ENCODE measurements at places on chromosomes 3 and 15.

DNA sequence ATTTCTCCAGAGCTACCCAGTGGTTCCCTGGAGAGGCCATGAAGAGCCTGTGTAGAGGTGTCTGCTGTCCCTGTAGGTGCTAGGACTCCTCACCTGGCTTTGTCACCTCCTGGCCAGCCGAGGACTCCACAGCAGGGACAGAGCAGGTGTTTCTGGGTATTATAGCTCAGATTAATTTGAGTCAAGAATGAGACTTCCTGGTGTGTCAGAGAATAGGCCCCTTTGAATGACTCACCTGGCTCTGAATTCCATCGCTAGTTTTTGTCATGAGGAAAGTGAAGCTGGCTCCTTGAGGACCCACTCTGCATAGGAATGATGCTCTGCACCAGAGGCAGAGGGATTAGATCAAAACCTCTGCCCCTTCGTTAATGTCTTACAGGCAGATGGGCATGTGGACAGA lies 167.5 kb upstream of the TOPAZ1 start:
- DNase-seq, result no peak

DNA sequence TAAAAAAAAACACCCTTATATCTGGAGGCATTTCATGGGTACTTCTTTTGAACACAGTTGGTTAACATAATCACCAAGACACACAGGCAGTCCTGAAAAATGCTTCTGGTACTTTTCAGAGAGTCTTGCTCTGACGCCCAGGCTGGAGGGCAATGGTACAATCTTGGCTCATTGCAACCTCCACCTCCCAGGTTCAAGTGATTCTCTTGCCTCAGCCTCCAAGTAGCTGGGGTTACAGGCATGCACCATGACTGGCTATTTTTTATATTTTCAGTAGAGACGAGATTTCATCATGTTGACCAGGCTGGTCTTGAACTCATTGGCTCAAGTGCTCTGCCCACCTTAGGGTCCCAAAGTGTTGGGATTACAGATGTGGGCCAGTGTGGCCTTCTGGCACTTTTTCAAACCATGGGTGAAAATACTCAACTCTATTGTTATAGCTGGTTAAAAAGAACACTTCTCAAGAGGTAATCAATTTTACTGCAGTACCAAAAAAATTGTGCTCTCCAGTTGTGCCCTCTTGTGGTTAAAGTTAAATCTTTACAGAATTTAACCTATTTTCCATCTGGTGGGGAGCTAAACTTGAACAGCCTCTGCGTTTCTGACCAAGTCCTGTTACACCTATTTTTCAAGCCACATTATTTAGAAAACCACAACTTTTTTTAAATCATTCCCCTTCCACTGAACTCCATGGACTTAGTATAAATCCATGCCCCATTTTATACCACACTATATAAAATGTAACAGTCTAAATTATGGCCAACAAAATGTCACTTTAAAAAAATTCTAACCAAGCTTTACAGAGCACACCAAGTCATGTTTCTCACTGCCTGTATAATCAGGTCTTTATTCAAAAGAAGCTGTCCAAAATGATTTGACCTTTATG lies 1.2 kb upstream of the SNAPC5 start:
- no peak for DNase-seq

DNA sequence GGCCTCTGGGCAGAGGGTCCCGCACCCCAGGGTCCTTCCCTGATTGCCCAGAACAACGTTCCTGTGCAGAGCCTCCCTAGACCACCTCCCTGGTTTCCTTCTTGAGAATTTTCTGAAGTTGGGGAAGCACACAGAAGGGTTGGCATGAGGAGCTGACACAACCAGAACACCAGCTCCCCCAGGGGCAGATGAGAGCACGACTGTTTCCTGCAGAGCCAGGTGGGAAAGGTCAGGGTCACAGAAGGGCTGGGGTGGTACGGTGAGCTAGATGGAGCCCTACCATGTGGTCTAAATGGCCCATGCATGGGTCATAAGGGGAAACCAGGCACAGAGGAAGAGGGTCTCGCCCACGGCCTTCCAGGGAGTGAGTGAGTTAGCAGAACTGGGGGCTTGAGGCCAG lies 10.4 kb downstream of the PPCDC start:
- DNase-seq, result no peak

DNA sequence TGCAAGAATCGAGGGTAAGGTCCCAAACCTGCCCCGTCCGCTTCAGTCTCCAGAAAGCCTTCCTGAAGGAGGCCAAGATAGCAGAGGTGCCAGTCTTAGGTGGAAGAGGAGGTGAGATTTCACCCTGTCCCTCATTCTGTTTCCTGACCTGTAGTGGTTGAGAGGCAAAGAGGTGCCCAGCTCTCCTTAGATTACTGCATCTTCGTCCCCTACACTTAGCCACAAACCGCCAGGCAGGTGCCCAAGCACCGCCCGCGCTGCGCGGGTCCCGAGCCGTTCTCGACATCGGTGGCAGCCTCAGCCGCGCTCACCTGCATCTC lies 23.8 kb upstream of the POLG start:
- no peak for DNase-seq

DNA sequence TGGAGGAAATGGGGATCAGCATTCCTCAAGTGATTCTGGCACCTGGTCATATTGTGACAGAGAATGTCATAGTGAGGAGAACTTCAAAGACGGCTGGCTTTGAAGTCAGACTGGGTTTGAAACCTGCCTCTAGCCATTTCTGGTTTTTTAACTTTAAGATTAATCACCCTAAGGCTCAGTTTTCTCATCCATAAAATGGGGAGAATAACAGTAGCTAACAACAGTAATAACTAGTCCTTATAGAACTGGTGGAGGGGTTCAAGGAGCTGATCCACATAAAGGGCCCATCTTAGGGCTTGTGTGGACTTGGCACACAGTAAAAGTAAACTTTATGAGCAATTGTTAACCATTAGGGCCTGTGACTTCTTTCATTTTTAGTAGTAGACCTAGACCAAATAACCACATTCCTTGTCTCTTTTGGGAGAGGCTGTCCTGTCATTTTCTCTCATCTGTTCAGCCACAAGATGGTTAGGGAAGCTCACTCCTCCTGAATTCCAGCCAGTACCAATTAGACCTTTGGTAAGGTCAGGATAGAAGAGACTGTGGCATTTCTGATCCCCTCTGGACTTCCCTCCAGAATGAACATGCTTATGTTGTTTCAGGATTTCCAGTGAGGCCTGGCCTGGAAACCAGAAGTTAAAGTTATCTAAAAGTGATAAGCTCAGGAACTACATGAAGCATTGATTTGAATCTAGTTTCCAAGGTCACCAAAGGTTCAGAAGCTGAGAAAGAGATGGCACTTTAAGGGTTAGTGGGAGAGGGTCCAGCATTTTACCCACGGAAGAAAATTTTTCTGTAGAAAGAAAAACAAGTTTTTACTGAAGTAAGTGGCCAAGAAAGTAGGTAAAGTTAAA lies 159.3 kb upstream of the DPH6 start:
- no peak for DNase-seq

DNA sequence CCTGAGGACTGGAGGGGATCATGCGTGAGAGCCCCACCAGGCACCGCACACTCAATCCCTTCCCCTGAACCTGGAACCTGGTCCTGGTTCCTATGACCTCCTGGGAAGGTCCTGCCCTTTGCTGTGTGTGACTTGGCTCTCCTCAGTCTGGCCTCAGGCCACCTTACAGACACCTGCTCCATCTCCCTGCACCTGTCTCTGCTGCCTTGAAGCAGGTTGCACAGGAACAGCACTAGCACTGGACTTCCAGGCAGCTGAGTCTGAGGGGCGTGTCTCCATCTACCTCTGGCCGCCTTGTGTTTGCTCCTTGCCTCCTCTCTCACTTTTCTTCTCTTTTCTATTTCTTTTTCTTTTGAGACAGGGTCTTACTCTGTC lies 15.4 kb downstream of the PSTPIP1 start:
- no peak for DNase-seq

GRCh38 chr3:28856796-28857195 lies 424.1 kb upstream of the RBMS3 start:
- DNase-seq, result no peak

GRCh38 chr3:23836536-23837230 lies 30.9 kb downstream of the UBE2E1 start:
- no peak for DNase-seq

GRCh38 chr3:48555231-48555948 lies 1.2 kb downstream of the PFKFB4 start:
- no peak for DNase-seq

GRCh38 chr3:32872487-32873382 lies 54.9 kb downstream of the TRIM71 start:
- no peak for DNase-seq

GRCh38 chr3:62768896-62769295 lies 106.3 kb downstream of the CADPS start:
- DNase-seq, result no peak

- no peak for DNase-seq
Observed at GRCh38 chr15:53693729-53694475, 65.6 kb downstream of the WDR72 start.

DNA sequence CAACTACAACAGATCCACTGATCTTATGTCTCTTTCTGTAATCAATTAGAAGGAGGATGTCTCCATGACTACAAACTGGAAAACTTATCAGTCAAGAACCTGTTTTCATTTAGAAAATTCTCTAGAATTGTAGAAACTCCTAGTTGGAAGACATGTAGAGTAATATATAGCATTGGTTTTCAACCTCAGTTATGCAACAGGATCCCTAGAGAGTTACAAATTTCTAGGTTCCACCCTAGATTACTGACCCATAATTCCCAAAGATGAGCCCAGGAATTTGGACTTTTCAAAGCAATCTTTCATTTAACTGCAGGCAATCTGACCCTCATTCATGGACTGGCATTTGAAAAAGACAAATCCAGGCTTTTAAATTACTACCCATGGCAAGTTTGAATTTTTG lies 116.9 kb upstream of the RAP2B start:
- no peak for DNase-seq

- no peak for DNase-seq
Observed at GRCh38 chr15:72285927-72286516, 13.7 kb upstream of the PARP6 start.

All from activated CD8-positive, alpha-beta memory T cell treated with anti-CD3 and anti-CD28 coated beads for 4 hours (primary cell).